ENCODE measurements at places on chromosomes 12 and 14.

GRCh38 chr12:99035803-99036202, 390.7 kb downstream of the APAF1 start:
- no peak overlapping the region for H3K27ac ChIP-seq
- no peaks in the 10 kb centered on the region for H3K36me3 ChIP-seq
- no peaks in the 10 kb centered on the region for H3K27me3 ChIP-seq
- H3K4me3 ChIP-seq: no peak overlapping the region
- DNase-seq: no peak
- H3K4me1 ChIP-seq: no peaks in the 10 kb centered on the region

DNA sequence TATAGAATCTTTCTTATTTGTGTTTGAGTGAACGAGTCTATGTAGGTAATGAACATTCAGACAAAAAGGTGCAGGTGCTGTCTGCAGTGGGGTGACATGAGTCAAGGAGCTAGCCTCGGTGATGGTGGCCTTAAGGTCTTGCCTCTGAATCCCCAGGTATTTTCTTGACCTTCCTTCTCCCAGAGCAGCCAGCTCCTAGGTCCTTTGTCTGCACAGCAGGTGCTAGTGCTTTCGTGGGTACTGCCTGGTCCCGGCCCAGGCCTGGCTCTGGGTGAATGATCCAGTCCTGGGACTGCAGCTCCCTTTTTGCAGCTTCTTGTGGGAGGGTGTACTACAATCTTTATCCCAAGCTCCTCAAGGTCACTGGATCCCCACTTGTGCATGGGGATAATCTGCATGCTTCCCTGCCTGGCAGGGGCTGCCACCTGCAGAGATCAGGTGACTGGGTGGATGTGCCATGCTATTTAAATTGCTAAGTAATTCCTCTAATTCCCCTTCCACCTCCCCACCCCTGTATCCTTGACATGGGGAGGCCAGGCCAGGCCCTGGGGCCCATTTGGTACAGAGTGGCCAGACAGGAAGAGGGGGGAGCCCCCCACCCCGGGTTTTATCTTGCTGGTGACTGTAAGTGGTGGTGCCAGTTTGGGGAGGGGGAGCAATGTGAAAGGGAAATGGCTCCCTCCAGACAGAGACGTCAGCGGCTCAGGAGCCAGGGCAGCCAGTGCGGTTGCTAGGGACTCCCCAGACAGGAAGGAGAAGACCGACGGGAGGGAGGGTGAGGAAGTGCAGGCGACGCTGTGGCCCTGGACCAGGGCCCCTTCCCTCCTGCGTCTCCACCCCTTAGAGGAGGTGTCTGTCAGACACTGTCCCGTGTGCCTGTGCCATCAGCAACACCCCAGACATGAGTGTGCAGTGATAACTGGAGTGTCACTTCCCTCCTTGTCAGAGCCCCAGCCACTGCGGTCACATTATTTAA, 6.7 kb downstream of the VASH1 start:
- H3K4me3 ChIP-seq: no peak overlapping the region
- no peaks in the 10 kb centered on the region for H3K36me3 ChIP-seq
- no peaks in the 10 kb centered on the region for H3K4me1 ChIP-seq
- no peaks in the 10 kb centered on the region for H3K27me3 ChIP-seq

- H3K36me3 ChIP-seq: no peaks in the 10 kb centered on the region
- no peak for DNase-seq
- H3K27me3 ChIP-seq: no peaks in the 10 kb centered on the region
- H3K27ac ChIP-seq: no peak overlapping the region
Observed at GRCh38 chr14:104419865-104420505, 159.6 kb upstream of the C14orf180 start.

- no peak overlapping the region for H3K27ac ChIP-seq
- DNase-seq: no peak
- no peaks in the 10 kb centered on the region for H3K36me3 ChIP-seq
- H3K4me3 ChIP-seq: no peak overlapping the region
- no peaks in the 10 kb centered on the region for H3K27me3 ChIP-seq
Observed at GRCh38 chr12:3288690-3289089, 202.3 kb upstream of the PRMT8 start.

DNA sequence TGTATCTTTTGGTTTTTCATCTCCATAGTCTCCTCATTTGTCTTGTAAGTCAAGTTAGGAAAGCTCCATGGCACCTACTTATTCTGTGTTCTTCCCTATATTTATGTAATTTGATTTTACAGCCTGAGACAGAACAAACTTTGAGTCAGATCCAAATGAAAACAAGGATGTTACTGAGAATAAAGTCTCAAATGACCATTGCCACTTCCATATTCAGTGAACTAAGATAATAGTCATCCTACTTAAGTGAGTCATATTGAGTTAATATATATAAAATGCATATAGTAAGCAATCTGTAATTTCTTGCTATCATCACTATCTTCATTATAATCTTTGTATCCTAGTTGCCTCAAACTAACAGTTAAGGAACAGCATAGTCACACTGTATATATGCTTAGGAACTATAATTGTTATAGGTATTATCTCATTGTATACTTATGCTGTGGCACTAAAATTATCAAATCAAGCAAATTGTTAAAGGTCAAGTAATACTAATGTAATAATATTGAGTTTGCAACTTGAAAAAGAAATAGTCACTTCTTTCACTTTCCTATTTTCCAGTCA, 30.8 kb downstream of the TMTC3 start:
- no peaks in the 10 kb centered on the region for H3K4me1 ChIP-seq
- H3K36me3 ChIP-seq: no peaks in the 10 kb centered on the region
- H3K27me3 ChIP-seq: no peaks in the 10 kb centered on the region
- H3K4me3 ChIP-seq: no peak overlapping the region

- H3K4me3 ChIP-seq: no peak overlapping the region
Observed at GRCh38 chr14:92923744-92924103, 774 bp downstream of the CHGA start.

DNA sequence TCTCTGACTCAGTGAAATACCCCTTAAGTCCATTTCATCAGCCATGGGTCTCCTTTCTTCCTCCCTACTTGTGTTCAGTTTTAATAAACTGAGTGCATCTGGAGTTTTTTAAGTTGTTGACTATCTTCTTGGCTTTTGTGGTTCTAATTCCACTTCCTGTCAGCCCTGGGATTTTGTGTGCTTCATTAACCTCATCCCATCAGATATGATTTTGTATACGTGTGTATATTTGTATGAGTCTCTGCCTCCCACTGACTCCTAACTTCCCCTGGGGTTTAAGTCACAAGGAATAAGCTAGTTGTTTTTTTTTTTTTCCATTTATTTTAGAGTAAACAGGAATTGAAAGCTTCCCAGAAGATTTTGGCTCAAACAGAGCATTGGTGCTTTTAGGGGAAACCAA, 62.7 kb downstream of the TTLL5 start:
- peak overlapping the region; percentile 43 for H3K27ac ChIP-seq
- H3K27me3 ChIP-seq: no peaks in the 10 kb centered on the region
- H3K36me3 ChIP-seq: no peaks in the 10 kb centered on the region
- DNase-seq: no peak
- no peaks in the 10 kb centered on the region for H3K4me1 ChIP-seq

- no peaks in the 10 kb centered on the region for H3K36me3 ChIP-seq
- DNase-seq: no peak
- no peak overlapping the region for H3K4me3 ChIP-seq
- H3K4me1 ChIP-seq: no peaks in the 10 kb centered on the region
- H3K27me3 ChIP-seq: no peaks in the 10 kb centered on the region
Observed at GRCh38 chr12:23559268-23559753, 390.2 kb downstream of the SOX5 start.

GRCh38 chr14:37230551-37231194, 32.9 kb downstream of the MIPOL1 start:
- no peaks in the 10 kb centered on the region for H3K36me3 ChIP-seq
- no peaks in the 10 kb centered on the region for H3K4me1 ChIP-seq
- no peak for DNase-seq
- no peaks in the 10 kb centered on the region for H3K27me3 ChIP-seq

- H3K36me3 ChIP-seq: no peaks in the 10 kb centered on the region
- no peaks in the 10 kb centered on the region for H3K4me1 ChIP-seq
- no peaks in the 10 kb centered on the region for H3K27me3 ChIP-seq
- H3K27ac ChIP-seq: no peak overlapping the region
- no peak for DNase-seq
- no peak overlapping the region for H3K4me3 ChIP-seq
Observed at GRCh38 chr12:19304149-19304750, 135.0 kb upstream of the AEBP2 start.

- no peaks in the 10 kb centered on the region for H3K36me3 ChIP-seq
- DNase-seq: no peak
- no peak overlapping the region for H3K4me3 ChIP-seq
- H3K27ac ChIP-seq: no peak overlapping the region
Observed at GRCh38 chr14:39393289-39393688, 38.9 kb downstream of the FBXO33 start.

DNA sequence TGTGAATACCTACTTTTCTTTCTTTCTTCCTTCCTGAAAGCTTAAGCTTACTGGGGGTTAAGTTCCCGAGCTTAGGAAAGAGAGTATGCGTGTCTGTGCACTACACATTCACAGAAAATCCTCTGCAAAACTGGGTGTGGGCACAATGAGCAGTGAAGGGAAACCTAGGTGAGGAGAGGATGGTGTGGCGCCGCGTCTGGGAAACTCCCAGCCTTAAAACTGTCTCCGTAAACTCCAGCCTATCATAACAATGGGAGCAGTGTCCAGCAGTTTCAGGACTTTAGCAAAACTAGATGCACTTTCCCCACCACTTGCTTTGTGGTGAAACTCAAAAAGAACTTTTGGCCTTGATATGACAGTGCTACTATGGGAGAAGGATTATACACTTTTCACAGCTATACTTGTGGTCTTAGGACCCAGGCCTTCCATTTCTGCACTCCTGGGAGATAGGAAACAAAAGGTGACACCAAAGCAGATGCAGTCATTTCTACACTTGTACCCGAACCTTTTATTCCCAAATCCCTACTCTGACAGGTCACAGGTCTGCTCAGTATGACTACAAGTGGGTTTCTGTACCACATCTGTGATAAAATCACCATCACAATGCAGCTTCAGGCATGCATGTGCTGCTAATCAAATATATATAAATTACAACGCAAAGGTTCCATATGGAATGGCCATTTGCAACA, 10.4 kb downstream of the AKAP5 start:
- no peak overlapping the region for H3K4me3 ChIP-seq
- H3K4me1 ChIP-seq: no peaks in the 10 kb centered on the region
- no peak for DNase-seq
- H3K27me3 ChIP-seq: no peaks in the 10 kb centered on the region
- no peak overlapping the region for H3K27ac ChIP-seq

DNA sequence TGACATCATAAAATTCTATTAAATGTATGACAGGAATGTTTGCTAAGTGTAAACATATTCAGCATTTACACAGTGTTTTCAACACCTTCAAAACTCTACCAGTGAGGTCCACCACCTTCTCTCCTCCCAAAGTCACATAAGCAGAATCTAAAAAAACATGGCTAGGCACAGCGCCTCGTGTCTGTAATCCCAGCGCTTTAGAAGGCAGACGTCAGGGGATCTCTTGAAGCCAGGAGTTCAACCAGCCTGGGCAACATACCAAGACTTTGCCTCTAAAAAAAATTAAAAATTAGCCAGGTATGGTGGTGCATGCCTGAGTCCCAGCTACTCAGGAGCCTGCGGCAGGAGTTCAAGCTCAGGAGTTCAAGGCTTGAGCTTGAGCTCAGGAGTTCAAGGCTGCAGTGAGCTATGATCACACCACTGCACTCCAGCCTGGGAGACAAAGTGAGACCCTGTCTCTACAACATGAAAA, 30.0 kb downstream of the NUMB start:
- peak overlapping the region; percentile 57 for H3K27ac ChIP-seq
- DNase-seq: no peak
- H3K4me3 ChIP-seq: no peak overlapping the region
- no peaks in the 10 kb centered on the region for H3K4me1 ChIP-seq

DNA sequence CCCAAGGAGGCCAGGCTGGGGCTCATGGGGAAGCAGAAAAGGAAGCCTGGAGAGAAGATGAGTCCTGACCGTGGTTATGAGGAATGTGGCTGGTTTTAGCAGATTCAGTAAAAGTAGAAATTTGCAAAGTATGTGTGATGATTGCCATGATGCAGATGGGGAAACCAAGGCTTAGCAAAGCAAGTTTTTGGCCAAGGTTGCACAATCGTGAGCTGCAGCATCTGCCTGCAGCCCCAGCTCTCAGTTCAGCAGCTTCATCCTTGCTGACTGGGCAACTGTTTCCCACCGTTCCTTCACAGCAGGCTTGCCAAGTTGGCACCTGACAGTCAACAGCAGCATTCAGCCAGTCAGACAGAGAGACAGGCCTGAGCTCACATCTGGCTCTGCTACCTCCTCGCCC, 656.7 kb downstream of the MED13L start:
- H3K27ac ChIP-seq: no peak overlapping the region
- no peaks in the 10 kb centered on the region for H3K4me1 ChIP-seq
- H3K36me3 ChIP-seq: no peaks in the 10 kb centered on the region
- H3K4me3 ChIP-seq: no peak overlapping the region
- no peaks in the 10 kb centered on the region for H3K27me3 ChIP-seq
- no peak for DNase-seq

- no peaks in the 10 kb centered on the region for H3K4me1 ChIP-seq
- H3K4me3 ChIP-seq: no peak overlapping the region
- H3K36me3 ChIP-seq: no peaks in the 10 kb centered on the region
- no peaks in the 10 kb centered on the region for H3K27me3 ChIP-seq
- H3K27ac ChIP-seq: no peak overlapping the region
- DNase-seq: no peak
Observed at GRCh38 chr14:81691931-81692330, 158.3 kb upstream of the SEL1L start.

- no peaks in the 10 kb centered on the region for H3K36me3 ChIP-seq
- H3K4me3 ChIP-seq: no peak overlapping the region
- no peak overlapping the region for H3K27ac ChIP-seq
- H3K4me1 ChIP-seq: no peaks in the 10 kb centered on the region
- no peak for DNase-seq
Observed at GRCh38 chr12:26080911-26081310, 43.9 kb downstream of the BHLHE41 start.

DNA sequence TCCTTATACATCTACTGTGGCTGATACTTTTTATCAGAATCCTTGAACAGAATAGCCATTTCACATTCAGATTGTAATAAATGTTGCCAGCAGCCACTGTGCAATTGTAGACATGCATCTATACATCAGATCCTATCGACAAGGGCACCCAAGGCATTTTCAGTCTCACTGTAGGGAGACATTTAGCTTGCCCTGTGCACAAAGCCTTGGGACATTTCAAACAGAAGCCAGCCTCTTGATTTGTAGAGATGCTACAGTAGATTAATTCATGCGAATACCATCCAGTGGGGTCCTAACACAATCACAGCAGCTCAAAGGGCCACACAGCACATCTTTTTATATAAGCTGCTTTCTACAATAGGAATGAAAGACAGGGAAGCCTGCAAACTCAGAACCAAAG, 81.4 kb downstream of the SLC8A3 start:
- no peaks in the 10 kb centered on the region for H3K27me3 ChIP-seq
- H3K4me1 ChIP-seq: no peaks in the 10 kb centered on the region
- H3K4me3 ChIP-seq: no peak overlapping the region
- H3K36me3 ChIP-seq: no peaks in the 10 kb centered on the region
- H3K27ac ChIP-seq: no peak overlapping the region

All from breast epithelium (tissue), 4 donors.